Stimulated activated CD4-positive, alpha-beta T cell treated with anti-CD3 and anti-CD28 coated beads, Interleukin-1b, Interleukin-23, amount 100 ng/mL, for 1 hour (primary cell): ENCODE measurements at places on chromosomes 12 and 14.

- DNase-seq: no peak
Measured at GRCh38 chr12:38367506-38367905, 50.9 kb downstream of the ALG10B start.

- no peak for DNase-seq
Measured at GRCh38 chr12:131808744-131809371, 19.3 kb upstream of the MMP17 start.

DNA sequence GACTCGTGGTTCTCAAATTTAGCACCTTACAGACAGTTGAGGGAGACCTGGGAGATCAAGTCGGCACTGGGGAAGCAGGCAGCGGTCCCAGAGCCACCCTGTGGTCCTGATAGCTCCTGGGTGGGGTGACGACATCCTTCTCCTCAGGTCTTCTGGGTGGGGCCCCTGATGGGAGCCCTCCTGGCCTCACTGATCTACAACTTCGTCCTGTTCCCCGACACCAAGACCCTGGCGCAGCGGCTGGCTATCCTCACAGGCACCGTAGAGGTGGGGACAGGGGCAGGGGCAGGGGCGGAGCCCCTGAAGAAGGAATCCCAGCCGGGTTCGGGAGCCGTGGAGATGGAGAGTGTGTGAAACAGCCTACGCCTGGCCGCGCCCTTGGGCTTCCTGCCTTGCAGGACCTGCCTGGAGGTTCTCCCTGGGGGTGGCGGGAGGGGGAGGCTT lies 2.6 kb downstream of the AQP6 start:
- DNase-seq: no peak

DNA sequence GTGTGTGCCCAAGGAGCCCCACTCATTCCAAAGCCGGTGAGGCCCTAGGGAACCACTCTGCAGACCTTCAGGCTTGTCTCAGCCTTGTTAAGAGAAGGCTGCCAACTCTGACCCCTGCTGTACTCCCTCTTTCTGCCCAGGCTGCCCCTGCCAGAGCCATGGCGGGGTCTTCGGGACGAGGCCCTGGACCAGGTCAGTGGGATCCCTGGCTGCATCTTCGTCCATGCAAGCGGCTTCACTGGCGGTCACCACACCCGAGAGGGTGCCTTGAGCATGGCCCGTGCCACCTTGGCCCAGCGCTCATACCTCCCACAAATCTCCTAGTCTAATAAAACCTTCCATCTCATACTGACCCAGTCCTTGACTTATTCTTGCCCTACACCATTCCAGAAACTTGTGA lies 7.3 kb downstream of the MYG1 start:
- no peak for DNase-seq

GRCh38 chr12:19779395-19780056 lies 340.2 kb downstream of the AEBP2 start:
- DNase-seq: no peak

- no peak for DNase-seq
Measured at GRCh38 chr12:76312315-76312714, 35.9 kb downstream of the BBS10 start.

DNA sequence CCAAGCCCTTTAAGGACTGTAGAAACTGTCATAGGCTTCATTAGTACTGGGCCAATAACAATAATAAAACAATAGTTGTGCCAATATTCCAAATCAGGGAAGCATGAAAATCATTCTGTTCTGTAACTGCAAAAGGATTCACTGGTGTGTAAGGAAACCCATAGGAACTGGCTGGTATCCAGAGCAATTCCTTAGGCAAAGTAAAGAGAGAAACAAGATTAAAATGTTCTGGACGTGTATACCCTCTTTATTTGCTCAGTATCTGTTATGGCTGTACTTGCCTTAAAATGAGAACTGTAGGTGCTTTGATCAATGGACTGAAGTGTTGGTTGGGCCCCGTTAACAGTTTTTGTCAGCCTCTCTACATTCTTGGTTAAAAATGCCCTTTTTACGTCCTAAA lies 72.4 kb upstream of the STAC3 start:
- DNase-seq: no peak

DNA sequence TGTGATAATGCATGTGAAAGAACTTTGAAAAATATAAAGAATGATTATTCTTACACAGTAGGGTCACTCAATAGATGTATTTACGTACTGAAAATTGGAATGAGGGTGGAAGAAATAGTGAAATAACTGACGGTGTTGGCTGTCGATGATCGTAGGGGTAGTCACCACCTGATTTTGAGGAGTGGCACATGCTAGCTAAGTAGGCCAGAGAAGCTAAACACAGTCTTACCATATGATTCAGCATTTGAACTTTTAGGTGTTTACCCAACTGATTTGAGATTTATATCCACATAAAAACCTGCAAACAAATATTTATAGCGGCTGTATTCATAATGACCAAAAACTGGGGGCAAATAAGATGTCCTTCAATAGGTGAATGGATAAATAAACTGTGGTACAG lies 47.6 kb upstream of the HIF1A start:
- no peak for DNase-seq

GRCh38 chr12:54071942-54072341 lies 18.3 kb downstream of the HOXC4 start:
- DNase-seq: no peak

DNA sequence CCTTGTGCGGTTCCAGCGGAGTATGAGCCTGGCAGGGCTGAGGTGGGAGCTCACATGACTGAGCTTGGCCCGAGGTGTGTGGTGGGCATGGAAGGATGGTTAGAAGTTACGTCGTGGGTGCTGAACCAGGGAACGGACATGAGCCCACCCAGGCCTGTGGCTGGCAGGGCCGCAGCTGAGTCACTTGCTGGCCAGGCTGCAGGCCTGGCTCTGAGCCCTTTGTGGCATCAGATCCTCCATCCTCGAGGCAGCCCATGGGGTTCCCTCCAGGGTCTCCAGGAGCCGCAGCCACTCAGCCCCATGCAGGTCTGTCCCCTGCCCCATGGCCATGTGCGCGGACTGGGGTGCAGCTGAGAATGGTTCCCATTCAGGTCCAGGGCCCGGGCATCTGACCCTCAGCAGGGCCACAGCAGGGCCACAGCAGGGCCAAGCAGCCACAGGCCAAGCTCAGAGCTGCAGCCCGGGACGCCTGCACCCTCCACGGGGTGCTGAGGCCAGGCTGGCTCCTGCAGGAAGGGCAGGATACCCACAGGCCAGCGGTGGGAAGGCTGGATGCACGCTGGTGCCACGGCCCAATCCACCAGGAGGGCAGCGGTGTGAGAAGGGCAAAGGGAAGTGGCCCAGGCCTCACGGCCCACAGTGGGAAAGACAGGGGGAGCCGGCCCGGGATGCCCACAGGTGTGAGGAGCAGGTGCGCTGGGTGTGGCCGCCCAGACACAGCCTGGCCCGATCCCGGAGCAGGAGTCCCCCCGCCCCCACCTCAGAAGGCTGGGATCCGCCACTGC lies 26.3 kb upstream of the ULK1 start:
- no peak for DNase-seq

GRCh38 chr12:69415471-69416275 lies 54.5 kb upstream of the FRS2 start:
- no peak for DNase-seq

GRCh38 chr12:75542942-75543341 lies 31.5 kb upstream of the KRR1 start:
- DNase-seq: no peak

DNA sequence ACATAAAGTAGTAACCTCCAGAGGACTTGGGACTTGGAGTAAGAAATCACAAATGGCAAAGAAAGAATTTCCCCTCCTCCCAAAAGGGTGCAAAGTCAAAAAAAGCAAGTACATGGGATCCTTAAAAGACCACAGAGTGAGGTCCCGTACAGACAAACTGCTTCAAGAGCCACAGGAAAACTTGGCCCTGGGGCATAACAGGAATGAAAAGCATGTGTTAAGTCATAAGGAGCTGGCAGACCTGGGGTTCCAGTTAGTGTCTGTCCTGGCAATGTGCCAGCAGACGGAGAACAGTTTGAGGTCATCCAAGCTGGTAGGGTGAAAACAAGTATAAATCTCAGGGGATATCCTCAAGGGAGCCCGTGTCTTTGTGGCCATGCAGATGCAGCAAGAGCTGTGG lies 73.2 kb downstream of the HSD17B6 start:
- no peak for DNase-seq

DNA sequence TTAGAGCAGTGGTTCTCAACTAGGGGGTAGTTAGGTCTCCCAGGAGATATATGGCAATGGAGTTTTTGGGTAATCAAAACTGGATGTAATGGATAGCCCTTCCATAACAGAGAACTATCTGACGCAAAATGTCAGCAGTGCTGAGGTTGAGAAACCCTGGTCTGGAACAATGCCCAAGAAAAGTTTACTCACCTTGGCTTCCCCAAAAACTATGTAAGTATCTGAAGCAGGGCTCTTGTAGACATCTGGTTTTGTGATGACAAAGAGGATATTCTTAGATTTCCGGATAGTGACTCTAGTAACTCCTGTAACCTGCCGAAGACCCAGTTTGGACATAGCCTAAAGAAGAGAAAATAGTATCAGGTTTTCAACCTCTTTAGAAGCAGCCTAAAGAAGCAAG lies 11.8 kb downstream of the NACA start:
- no peak for DNase-seq

GRCh38 chr14:51677738-51678137 lies 26.0 kb downstream of the FRMD6 start:
- DNase-seq: no peak

DNA sequence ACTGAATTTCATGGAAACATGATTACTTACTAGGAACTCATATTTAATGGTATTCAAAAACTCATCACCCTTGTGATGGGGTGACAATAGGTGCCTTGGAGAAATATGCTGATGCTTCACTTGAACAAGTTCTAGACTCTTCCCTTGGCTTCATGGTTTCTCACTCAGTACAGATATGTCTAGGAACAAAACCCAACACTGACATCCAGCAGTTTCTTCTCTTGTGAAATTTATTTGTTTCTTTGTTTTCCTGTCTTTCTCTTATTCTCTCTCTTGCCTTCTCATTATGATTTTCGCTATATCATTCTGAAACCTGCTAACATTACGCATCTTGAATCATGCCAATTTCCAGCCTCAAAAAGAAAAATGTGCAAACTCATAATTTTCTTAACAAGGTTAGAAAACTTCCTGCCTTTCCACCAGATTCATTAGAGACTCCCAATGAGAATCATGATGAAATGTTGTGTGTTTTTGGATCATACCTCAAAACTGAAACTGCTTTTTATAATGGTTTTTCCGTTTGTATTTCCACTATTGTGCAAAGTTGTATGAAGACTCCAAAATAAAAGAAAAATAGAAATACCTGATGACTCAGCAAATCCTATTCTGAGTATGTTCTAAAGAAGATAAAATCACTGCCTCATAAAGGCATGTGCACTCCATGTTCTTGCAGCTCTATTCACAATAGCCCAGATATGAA lies 1021.5 kb downstream of the TMEM121 start:
- DNase-seq: no peak

- no peak for DNase-seq
Measured at GRCh38 chr12:19978193-19978592, 390.1 kb upstream of the PDE3A start.

DNA sequence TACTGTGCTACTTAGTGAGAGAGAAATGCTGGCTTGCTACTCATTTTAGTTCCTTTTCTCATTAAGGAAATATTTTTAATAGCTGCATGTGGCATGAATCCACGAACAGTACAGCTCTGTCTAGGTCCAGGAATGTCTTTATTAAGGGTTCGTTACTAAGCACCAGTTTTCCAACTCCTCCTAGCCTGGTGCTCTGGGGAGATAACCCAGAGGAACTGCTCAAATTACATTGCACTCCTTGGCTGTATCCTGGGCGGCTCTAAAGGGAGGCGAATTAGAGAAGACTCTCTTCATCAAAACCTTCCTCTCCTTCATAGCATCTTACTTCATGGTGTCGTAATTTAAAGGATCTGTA lies 101.3 kb downstream of the PPM1A start:
- DNase-seq: no peak

DNA sequence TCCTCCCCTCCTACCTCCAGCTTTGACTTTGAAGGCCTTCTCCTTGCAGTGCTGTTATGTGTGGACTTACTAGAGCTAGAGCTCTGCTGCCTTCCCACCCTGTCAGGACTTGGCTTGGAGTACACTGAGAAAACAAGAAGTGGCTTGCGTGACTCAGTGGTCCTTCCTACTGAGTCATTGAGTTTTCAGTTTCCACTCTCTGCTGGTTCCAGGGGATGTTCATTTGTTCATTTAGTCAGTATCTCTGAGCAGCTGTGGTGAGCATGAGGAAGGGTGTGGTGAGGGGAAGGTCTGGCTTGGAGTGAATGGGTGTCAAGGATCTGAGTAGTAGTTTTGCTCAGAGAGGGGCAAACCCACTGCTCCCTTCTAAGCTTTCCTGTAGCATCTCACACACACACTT lies 17.2 kb upstream of the ELK3 start:
- peak; percentile 43 for DNase-seq

GRCh38 chr12:130563323-130563722 lies 152.8 kb downstream of the RIMBP2 start:
- no peak for DNase-seq

GRCh38 chr12:96500693-96501092 lies 11.3 kb downstream of the CFAP54 start:
- no peak for DNase-seq

GRCh38 chr14:32399920-32400319 lies 70.8 kb downstream of the AKAP6 start:
- DNase-seq: no peak

DNA sequence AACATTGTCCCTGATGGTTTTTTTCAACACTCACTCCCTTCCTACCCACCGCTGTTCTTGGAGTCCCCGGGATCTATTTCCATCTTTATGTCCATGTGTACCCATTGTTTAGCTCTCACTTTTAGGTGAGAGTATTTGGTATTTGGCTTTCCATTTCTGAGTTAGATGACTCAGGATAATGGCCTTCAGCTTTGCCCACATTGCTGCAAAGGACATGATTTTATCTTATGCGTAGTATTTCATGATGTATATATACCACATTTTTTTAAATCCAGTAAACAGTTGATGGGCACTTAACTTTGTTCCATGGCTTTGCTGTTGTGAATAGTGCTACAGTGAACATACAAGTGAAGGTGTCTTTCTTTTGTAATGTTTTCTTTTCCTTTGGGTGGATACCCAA lies 123.5 kb upstream of the KITLG start:
- DNase-seq: no peak

DNA sequence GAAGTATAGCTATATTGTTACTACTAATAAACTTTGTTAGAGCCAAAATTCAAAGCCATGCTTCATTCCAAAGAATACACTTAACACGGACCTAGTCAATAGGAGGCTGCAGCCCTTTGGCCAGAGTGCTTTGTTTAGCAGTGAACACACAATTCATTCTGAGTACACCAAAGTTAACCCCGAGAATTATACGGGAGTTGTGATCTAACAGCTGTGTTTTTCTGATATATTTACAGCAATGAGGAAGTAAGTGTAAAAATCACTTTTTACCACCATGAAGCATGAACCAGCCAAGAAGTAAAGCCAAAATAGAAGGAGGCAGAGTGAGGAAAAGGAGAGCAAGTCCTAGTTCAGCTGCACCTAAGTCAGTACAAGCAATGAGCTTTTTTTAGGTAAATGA lies 156.8 kb upstream of the PDE3A start:
- DNase-seq: no peak

GRCh38 chr12:69658203-69658602 lies 40.9 kb downstream of the BEST3 start:
- no peak for DNase-seq
